Umbilical cord (tissue), 2 donors: ENCODE measurements at places on chromosomes 16 and 17.

DNA sequence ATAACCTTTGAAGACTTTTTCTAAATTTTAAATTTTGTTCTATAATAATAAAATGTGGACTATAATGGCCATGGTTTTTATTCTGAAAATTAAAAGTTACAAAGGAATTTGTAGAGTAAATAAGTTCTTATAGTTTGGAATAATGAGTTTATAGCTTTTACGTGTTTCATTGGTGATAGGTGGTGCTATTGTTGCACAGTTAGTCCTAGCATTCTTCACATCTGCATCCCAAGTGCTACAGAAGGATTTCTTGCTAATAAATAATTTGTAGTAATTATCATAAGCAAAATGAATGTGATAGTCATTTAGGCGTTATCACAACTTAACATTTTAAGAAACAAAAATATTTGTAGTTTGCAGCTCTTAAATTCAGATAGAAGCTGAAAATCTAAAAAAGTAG lies 67.9 kb downstream of the BCAS3 start:
- peak; percentile 20 for DNase-seq

DNA sequence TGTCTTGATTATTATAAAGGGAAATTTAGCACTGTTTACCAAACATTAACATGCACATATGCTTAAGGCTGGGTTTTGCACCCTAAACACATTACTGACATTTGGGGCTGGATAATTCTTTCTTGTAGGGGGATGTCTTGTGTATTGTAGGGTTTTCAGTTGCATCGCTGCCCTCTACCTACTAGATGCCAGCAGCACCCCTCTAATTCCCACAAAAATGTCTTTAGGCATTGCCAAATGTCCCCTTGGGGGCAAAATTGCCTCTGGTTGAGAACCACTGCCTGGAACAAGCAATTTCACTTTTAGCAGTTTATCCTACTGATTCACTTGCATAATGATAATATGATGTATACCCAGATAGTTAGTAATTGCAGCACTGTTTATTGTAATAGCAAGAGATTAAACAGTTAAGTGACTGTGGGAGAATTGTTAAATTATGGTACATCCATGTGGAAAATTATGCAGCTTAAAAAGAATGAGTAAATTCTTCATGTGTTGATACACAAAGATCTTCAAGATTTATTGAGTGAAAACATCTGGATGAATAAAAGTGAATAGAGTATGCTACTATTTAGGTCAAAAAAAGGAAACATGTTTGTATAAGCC lies 18.4 kb downstream of the PRSS54 start:
- DNase-seq = no peak

DNA sequence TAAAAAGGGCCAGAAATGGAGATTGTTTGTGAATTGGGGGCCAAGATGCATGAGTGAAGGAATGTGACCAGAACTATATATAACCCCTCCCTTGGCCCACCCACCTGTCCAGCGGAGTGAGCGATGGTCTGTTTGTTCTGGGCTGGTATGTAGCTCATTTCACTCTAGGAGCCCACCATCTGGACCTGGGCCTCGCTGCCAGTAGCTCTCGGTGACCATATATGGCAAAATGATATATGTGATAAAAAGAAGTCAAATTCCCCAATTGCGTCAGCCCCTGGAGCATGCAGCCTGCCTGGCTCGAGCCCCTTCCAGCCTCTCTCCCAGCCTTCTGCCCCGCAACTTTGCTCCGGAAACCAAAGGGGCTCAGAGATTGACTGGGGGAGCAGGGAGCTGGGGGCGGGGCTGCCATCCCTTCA lies 47.3 kb downstream of the CCDC42 start:
- peak; percentile 96 for DNase-seq

DNA sequence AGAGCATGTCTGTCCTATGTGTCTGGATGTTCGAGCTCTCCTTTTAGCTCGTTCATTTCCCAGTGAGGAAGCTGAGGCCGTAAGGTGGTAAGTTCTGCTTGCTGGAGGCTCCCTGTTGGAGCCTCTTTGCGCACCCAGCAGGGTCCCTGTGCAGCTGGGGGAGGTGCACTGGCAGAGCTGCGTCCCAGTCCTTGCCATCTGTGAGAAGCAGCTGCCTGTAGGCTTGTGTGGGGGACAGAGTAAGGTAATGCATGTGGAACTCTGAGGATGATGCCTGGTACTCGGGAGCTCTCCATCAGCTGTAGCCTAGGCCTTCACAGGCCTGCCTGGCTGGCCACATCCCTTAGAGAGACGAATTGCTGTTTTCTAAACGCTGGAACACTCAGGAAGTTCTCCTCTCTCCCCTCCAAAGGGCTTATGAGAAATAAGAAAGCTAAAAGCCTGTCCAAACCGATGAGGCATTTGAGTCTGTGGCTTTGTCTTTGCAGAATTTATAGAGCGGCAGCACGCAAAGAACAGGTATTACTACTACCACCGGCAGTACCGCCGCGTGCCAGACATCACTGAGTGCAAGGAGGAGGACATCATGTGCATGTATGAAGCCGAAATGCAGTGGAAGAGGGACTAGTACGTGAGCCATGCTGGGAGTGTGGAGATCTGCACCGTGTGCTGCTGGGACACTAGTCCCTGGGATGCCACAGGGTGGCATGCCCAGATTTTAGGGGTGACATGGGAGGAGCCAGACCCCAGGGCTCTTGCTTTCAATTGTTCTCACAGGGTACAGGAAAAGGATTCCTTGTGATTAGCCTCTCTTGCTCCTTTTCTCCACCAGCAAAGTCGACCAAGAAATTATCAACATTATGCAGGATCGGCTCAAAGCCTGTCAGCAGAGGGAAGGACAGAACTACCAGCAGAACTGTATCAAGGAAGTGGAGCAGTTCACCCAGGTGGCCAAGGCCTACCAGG lies 1.6 kb downstream of the NDUFB10 start:
- DNase-seq = no peak

DNA sequence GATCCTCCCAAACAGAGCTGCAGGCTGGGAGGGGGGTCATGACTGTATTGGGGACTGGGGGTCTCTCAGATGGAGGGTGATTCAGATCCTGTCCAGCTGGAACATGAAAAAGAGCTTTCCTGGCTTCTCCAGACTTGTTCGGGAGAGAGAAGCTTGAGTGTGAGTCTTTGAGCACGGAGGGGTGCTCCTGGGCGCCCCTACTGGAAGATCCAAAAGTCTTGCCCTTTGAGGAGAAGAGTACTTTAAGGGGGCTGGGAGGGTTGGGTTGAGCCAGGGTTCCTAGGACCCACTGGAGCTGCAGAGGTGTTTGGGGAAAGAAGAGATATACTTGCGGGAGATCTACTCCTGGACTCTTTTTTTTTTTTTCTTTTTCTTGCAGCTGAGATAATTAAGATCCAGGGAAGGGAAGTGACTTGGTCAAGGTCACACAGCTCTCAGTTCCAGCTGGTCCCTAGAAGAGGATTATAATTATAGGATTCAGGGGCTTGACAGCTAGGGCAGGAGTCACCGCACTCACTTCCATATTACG lies 8.4 kb downstream of the RARA start:
- peak; percentile 83 for DNase-seq

DNA sequence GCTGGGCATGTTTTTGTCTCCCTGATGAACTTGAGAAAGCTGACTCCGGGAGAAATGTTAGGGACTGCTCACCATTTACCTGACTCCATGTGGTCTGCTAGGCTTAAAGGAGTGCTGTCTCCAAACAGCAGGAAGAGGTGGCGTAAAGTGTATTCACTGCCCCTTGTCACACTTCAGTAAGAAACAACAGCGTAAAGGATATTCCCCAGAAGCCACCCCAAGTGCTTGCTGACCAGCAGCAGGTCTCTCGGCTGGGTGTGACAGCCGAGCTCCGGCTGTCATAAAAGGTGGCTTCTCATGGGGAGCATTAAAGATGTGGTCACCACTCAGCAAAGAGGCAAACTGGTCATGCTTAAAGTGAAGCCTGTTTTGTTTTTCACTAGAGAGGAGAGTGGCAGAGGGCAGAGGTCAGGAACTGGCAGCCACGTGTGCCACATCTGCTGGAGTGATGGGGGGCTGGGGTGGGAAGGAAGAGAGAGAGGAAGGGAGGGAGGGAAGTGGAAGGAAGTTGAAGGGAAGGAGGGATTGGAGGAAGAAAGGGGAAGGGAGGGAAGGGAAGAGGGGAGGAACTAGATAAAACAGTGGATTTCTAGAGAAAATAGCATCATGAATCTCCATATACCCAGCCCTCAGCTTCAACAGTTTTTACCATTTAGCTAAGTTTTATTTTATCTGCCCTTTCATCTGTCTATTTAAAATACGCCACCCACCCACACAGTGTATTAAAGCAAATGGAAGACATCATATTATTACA lies 119.3 kb downstream of the CLEC16A start:
- DNase-seq = no peak
